ENCODE measurements at places on chromosomes 3 and 15. TPM values are rescaled to one million over a fixed set of nuclear protein-coding genes. Genes with fewer than 3 reads are reported as not detected.

GRCh38 chr15:39321977-39322376 lies 258.9 kb upstream of the THBS1 start:
- DNase-seq: no peak

- DNase-seq: no peak
These were observed 170.6 kb downstream of the TBL1XR1 start for GRCh38 chr3:177026505-177027277.

GRCh38 chr15:63006032-63006878 lies 36.3 kb upstream of the TPM1 start:
- DNase-seq: no peak

DNA sequence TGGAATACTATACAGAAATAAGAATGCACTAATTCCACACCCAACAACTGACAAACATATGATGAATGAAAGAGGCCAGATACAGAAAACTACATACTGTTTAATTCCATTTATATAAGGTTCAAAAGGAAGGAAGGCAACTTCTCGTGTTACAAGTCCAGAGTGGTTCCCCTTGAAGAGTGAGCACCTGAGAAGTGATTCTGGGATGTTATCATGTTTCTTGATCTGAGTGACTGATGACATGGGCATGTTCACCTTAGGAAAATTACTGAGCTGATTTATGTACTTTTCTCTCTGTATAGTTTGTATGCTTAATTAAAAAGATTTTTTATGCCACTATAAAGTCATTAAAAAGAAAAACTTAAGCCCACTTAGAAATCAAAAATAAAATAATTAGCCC lies 13.6 kb downstream of the CCDC12 start:
- no peak for DNase-seq

DNA sequence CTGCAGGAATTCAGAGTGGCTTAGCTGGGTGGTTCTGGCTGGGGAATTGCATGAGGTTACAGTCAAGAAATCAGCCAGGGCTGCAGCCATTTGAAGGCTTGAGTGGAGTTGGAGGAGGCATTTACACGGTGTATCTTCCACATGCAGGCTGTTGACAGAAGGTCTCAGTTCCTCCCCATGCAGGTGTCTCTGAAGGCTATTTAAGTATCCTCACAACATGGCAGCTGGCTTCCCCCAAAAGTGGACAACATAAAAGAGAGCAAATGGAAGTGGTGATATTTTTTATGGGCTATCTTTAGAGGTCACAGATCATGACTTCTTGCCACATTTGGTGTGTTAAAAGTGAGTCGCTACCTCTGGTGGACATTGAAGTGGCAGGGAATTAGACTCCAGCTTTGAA lies 60.1 kb upstream of the SPRED1 start:
- DNase-seq: no peak

DNA sequence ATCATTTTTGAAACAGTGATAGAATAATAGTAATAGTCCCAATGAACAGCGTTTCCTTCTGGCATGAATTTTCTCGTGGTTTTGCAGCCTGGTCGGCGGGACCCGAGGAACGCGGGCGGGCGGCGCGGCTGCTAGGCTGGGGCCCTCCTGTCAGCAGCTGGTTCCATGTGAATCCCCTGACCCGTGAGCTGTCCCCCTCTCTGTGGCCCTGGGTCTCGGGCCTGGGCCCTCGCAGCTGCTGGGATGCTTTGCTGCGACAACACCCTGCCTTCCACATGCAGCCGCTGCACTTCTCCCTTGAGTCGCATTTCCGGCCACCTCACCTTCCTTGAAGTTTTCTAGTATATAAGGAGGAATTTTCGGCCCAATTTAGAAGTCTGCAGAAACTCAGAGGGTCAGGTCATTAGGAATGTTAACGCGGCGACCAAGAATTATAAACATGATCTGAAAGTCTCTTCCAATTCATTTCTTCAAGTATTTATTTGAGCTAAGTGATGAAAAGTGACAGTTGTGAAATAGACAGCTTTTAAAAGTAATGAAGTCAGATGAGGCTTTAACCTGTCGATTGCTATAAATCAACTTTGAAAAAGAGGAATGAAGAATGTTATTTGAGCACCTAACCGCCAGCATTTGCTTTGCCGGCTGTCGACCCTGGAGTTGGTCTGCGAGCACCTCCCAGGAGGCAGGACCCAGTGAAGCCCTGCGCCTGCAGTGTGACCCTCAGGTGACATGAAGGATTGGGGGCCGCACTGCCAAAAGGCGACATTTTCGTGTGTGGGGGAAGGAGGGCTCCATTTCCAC lies 27.7 kb downstream of the NR2F2 start:
- no peak for DNase-seq

DNA sequence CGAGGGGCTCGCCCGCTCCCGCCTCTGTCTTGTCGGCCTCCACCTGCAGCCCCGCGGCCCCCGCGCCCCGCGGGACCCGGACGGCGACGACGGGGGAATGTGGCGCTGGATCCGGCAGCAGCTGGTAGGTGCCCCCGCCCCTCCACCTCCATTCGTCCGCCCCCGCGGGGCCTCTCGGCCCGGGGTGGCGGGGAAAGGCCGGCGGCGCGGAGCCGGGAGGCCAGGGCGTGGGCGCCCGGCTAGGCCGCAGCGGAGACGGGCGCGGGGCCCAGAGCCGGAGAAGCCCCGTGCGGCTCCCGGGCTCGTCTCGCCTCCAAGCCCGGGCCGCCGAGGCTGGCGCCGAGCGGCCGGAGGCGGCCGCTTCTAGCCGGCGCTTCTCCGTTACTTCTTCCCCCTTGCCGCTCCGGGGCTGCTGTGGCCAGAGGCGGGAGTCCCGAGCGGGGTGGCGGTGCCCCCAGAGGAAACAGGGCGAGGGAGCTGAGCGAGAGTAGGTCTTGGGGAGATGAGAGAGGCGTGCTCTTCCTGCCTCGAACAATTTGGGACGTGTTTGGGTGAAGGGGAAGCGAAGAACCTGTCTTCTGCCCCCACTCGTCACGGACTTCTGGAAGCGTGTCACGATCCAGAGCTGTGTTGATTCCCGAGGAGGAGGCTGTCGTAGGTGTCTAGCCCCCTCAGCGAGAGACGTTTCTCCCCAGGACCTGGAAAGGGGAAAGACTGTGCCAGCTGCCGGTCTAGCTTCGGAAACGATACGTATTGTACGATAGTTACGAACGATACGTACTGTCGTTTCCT lies 555 bp downstream of the ATP11B start:
- peak; percentile 66 for DNase-seq

DNA sequence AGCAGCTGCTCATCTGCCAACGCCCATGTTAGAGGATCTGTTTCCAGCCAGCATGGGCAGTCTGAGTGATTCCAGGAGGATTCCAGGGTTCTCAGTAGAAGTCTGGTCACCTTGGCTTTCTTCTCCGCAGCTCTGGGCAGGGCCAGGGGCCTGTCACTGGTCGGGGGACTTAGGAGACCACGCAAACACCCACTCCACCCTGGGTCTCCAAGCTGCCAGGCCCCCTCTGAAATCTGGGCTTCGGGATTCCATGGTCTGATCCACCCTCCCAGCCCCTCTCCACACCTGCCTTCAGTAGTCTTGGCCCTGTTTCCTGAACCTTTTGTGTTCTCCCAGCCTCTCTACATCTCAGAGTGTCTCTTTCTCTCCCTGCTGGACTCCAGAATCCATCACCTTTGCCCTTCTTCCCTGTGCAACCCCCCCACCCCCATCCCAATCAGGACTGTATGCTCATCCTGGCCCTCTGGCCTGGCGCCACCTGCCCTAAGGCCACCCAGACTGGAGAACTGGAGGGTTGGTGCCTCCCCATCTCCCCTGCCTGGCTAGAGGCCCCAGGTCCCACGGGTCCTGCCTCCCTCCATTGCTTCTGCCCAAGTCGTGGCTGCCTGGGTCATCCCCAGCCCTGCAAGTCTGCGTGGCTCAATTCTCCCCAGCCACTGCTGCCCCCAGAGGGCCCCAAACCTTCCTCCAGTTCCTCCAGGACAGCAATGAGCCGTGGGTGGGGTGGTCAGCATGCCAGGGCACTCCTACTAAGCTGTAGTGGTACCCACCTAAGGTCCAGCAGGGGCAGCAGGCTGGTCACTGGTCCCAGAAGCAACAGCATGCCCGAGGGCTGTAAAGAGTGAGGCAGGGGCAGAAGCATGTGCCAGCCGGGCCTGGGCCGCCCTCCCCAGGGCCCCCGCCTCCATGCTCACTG lies 102.8 kb downstream of the TBC1D2B start:
- no peak for DNase-seq

- DNase-seq: no peak
These were observed 564.8 kb downstream of the NSUN3 start for GRCh38 chr3:94627689-94628088.

- no peak for DNase-seq
These were observed 710 bp downstream of the LRRC57 start for GRCh38 chr15:42547918-42548248.

DNA sequence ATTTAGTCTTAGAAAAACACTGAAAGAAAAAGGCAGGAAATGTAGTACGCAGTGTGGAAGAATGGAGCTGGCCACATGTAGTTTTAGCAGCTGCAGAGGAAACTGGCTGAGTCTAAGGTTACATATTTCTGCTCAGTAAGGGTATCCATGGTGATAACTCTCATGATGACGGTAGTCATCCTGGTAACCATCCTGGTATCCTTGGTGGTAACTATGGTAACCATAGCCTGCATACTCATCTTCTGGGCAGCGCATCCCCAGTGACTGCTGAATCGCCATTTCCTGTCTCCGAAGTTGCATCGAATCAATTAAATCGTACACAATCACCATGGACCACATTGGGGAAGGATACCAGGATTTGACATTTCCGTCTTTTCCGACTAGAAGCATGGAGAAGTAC lies 35.7 kb downstream of the CCDC80 start:
- DNase-seq: no peak

DNA sequence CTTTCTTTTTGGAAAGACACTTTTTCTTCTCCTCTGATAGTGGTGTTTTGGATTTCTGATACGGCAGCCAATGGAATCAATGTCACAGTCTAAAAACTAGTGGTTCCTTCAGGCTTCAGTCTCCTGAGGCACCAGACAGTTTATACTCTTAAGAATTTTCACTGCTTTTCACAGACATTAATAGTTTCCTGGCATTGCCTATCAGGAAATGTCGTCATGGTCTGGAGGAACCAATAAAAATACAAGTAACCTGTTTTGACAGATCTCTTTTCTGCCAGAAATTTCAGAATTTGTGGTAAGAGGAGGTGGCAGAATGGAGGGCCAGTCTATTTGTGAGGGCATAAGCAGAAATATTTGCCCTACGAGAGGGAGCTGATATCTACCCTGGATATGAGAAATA lies 44.8 kb downstream of the FILIP1L start:
- no peak for DNase-seq

DNA sequence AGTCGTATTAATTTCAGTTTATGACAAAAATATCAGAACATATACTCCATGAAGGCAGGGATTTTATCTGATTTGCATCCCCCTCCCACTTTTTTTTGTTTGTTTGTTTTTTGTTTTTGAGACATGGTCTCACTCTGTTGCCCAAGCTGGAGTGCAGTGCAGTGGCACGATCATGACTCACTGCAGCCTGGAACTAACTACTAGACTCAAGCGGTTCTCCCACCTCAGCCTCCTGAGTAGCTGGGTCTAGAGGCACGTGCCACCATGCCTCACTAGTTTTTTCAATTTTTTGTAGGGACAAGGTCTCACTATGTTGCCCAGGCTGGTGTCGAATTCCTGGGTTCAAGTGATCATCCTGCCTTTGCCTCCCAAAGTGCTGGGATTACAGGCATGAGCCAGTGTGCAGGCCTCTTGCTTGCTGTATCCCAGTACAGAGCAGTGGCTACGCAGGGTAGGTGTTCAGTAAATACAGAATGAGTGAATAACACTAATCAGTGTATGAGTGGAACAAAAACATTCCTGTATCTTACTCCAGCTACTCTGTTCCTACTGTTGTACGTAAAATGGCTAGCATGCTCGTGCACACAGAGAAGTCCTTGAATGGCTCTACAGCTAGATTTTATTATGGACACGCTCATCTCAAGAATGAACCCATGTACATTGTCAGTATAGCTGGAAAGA lies 272.4 kb downstream of the FOXP1 start:
- no peak for DNase-seq

DNA sequence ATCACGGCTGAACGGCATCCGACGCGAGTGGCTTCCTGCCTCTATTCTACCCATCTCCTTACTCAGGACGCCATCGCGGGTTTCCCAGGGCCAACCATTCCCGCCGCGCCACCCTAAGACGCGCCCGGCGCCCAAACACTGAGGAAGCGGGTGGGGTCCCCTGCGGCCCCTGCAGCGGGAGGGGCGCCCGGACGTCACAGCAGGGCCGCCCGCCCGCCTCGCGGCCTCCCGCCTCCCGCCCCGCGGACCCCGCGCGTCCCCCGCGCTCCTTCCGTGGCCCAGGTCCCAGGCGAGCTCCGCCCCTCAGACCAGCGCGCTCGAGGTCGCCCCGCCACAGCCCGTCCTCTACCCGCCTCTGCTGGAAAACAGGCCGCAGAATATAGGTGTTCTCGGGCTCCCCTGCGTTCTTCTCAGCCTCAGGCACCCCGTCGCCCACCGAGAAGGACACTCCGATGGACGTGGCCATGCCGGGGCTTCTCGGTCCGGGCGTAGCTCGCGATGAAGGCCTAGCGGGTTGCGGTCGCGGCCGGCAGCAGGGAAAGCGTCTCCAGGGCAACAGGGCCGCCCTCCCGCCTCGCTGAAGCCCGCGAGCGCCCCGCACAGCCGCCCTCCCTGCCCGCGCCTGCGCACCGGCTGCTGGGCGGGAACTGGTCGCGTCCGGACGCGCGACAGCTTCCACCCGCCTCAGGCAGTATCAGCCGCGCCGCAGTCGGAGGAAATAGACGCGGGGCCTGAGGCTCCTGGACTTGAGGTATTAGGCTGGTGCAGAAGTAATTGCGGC lies at the start of gene DYNLT2B:
Gene DYNLT2B, minus strand, starts transcription at position 554 of the 781 bp plus-strand sequence. Its CDS starts 88 bp downstream, at position 466.
- peak; percentile 93 for DNase-seq

GRCh38 chr3:120416868-120417267 lies 33.9 kb downstream of the FSTL1 start:
- DNase-seq: no peak

DNA sequence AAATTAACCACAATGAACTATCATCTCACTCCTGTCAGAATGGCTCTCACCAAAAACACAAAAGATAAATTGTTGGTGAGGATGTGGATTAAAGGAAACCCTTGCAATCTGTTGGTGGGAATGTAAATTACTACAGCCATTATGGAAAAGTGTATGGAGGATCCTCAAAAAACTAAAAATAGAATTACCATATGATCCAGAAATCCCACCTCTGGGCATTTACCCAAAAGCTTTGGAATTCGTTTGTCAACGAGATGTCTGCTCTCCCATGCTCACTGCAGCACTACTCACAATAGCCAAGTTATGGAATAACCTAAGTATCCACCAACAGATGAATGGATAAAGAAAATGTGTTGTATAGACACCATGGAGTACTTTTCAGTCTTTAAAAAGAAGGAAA lies 21.6 kb downstream of the FSIP1 start:
- no peak for DNase-seq

- DNase-seq: no peak
These were observed 682.1 kb upstream of the CFAP20DC start for GRCh38 chr3:59731943-59732342.

GHSR gene
- total RNA-seq: not detected

GPR171 gene
- 66.1 TPM for total RNA-seq

FAM107A gene
- not detected for total RNA-seq

BLM gene
- 49.6 TPM for total RNA-seq

CLDN18 gene
- not detected for total RNA-seq

PAK6 gene
- total RNA-seq: 2.9 TPM
